ENCODE measurements at places on chromosomes 7 and 10.

GRCh38 chr7:130699686-130700085 is 13.3 kb upstream of the TSGA13 start:
- no peak for DNase-seq

GRCh38 chr10:25508112-25508815 is 333.5 kb downstream of the GPR158 start:
- no peak for DNase-seq

DNA sequence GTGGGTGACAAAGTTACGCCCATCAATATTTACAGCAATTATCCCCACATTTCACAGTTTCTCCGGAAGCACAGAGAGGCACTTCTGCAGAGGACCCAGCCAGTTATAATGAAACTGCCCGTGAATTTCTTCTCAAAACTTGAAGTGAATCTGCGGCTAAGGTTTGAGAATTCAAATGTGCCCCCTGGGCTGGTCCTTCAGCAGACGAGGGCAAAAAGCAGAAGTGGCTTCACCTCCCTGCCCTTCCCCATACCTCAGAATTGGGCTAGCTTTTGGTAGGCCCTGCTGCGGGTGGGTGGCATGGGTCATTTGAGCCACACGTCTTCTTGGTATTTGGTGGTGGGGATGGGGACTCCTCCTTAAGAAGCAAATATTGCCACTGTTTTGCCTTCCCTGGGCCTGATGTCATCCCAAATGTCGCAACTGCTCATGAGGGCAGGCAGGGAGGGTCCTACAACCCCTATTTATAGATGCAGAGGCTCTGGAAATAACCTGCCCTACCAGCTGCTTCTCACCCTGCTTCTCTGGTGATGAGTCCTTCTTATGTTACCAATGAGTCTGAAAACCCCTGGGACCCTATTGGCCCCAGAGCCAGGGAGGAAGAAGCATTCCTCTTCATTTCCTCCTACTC is 16.6 kb upstream of the WDFY4 start:
- peak; percentile 95 for DNase-seq

DNA sequence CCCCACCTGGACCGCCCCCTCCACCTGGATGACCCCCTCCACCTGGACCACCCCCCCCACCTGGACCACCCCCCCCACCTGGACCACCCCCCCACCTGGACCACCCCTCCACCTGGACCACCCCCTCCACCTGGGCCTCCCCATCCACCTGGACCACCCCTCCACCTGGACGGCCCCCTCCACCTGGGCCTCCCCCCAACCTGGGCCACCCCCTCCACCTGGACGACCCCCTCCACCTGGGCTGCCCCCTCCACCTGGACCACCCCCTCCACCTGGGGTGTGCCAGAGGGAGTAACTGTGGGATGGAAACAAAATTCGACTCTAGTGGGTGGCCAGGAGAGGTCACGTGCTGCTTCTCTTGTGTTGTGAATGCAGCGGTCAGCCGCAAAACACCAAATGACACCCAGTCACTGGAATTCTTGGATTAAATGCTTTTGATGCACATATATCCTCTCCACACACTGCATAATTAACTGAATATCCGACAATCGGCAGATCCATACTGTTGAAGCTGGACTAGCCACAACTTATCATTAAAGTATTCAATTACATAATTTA is 316.7 kb downstream of the PTPRN2 start:
- no peak for DNase-seq

DNA sequence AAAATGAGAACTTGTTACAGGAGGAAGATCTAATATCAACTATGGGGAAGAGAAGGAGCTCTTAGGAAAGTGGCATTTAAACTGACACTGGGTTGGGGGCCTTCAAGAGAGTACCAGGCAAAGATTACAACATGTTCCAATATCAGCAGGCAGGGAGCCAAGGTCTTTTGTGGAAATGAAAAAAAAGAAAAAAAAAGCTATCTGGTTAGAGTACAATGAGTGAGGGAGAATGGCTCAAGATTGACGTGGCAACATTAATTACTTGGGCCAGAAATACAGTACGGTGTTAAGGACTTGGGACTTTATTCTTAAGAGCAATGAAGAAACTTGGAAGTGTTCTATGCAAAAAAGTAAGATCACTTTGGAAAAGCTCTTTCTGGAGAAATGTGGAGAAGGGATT is 132.3 kb upstream of the CDK1 start:
- no peak for DNase-seq

- no peak for DNase-seq
These were observed 19.2 kb downstream of the HIF1AN start for GRCh38 chr10:100554902-100555301.

DNA sequence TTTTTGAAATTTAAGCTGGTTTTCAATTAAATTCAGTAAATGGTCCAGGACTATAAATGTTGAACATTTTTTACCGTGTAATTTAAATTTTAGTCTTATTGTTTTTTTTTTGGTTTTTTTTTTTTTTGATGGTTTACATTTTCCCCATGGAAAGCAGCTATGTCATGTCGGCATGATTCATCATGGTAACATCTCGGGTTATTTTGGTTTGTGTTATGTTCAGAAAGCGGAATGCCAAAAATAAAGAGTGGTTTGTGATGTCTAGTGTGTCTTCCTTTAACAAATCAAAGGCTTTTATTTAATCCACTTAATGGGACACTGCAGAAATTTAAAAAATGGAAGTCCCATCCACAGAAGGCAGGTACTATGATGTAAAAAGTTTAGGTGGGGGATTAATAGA is 58.5 kb downstream of the TRUB1 start:
- no peak for DNase-seq

- DNase-seq: no peak
These were observed 77.0 kb downstream of the POU6F2 start for GRCh38 chr7:39054731-39055130.

GRCh38 chr7:101558742-101559325 is 70.3 kb downstream of the MYL10 start:
- DNase-seq: no peak

DNA sequence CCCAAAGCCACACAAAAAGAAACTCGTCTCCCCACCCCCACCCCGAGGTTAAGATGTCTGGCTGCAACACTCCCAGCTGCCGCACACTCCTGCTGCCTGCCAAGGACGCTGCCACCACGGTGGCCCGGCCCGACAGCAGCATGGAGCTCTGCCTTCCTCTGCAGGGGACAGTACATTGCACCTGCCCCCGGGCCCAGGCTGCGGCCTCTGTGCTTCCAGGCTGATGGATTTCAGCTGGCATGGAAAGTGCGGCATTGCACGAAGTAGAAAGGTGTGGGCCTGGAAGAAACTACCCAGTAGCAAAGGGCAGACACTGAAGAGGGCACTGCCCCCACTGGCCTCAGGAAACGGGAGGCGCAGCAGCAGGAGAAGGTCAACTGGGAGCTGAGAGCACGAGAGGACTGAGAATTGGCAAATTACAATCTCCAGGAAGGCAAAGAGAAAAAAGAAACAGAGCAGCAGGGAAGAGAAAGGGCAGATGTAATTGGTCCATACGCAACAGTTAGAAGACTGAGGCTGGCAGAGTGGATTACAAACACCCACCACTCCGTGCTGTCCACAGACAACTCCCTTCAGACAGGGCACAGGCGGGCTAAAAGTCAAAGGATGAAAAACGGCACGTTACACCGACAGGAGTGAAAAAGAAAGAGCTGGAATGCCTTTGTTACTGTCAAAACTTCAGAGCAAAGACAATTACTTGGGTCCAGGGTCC is 117.1 kb upstream of the DIP2C start:
- DNase-seq: no peak

- DNase-seq: no peak
These were observed 21.4 kb downstream of the BCCIP start for GRCh38 chr10:125844751-125845221.

GRCh38 chr10:120365872-120366271 is 91.2 kb upstream of the PLPP4 start:
- no peak for DNase-seq

- no peak for DNase-seq
These were observed 272.9 kb downstream of the WDR37 start for GRCh38 chr10:1328981-1329614.

DNA sequence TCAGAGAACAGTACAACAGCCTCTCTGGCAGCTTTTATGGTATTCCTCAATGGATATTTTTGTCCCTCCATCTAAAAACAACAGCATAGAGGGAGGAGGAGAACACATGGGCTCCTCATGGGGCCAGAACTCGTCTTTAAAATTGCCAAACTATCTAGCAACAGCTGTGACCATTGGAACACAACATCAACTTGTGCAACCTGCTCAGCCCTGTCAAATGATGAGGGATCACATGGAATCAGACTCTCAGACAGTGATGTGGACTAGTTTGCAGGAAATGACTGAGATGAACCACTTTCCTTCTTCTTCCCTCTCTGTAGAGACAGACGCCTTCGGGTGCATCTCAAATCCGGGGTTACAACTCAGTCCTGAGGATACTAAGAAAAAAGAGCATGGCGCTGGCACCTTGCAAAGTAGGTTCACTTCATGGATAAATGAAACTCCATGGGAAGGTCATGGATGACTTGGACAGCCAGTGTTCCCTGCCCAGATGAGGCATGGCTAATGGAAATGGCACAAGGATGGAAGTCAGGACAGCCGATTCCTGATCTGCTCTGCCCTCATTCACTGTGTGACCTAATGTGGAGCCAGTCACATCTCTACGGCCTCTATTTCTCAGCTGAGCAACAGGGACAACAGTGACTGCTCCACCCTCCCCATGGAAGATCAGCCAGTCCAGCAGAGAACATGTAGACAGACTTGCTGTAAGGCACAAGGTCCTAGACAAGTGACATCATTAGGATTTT is 24.6 kb upstream of the DGKI start:
- DNase-seq: no peak

DNA sequence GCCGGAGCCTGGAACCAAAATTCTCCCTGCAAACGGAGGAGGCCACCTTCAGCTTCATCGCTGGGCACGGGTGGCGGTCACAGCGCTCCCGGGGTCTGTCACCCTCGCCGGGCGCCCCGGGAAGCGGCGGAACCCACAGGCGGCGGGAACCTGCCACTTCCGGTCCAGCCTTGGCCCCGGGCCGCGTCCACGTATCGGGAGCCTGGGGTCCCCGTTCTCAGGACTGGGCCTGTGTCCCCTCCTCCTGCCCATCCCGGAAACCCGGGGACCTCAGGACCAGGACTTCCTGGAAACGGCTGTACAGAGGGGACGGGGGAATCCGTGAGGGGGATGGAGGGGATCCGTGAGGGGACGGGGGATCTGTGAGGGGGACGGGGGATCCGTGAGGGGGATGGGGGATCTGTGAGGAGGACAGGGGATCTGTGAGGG is 25.4 kb downstream of the PDGFA start:
- no peak for DNase-seq

- DNase-seq: no peak
These were observed 34.3 kb downstream of the SGPL1 start for GRCh38 chr10:70850097-70850496.

- DNase-seq: no peak
These were observed 46.5 kb downstream of the COL17A1 start for GRCh38 chr10:104038958-104039752.

GRCh38 chr10:34650156-34650555 is 164.9 kb downstream of the PARD3 start:
- no peak for DNase-seq

DNA sequence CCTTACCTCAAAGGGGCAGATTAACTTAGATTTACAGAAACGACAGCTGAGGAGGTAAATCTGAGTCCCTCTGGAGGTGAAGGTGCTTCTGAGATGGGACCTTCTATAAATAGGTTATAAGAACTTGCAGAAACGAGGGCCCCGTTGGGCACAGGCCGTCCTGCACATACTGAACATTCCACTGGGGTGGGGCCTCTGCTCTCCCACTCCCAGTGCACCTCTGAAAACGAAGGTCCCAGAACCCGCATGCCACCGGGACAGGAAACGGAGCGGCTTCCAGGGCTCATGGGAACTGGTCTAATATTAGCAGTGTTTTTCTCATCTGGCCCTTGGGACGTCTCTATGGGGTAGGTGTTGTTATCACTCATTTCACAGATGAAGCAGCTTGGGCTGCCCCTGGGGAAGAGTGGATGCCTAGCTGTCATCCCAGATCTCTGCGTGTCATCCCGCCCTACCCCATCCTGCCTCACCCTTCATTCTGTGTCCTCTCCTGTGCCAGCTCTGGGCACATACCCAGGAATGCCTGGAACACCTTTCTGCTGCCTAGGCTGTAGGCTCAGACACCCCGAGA is 19.6 kb downstream of the C10orf62 start:
- DNase-seq: no peak

DNA sequence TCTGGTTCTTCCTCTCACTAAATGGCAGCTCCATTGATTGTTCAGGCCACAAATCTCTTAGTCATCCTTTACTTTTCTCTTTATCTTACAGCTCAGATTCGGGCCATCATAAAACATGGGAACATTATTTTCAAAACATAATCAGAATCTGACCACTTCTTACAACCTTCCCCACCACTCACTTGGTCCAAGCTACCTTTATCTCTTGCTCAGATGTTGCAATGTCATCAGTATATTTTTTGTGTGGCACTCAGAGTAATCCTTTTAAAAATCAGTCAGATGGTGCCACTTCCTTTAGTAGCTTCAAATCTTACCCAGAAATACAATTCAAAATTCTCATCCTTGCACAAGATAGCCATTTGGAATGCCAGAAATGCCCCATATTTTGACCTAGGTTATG is 34.5 kb upstream of the FAM3C start:
- no peak for DNase-seq

DNA sequence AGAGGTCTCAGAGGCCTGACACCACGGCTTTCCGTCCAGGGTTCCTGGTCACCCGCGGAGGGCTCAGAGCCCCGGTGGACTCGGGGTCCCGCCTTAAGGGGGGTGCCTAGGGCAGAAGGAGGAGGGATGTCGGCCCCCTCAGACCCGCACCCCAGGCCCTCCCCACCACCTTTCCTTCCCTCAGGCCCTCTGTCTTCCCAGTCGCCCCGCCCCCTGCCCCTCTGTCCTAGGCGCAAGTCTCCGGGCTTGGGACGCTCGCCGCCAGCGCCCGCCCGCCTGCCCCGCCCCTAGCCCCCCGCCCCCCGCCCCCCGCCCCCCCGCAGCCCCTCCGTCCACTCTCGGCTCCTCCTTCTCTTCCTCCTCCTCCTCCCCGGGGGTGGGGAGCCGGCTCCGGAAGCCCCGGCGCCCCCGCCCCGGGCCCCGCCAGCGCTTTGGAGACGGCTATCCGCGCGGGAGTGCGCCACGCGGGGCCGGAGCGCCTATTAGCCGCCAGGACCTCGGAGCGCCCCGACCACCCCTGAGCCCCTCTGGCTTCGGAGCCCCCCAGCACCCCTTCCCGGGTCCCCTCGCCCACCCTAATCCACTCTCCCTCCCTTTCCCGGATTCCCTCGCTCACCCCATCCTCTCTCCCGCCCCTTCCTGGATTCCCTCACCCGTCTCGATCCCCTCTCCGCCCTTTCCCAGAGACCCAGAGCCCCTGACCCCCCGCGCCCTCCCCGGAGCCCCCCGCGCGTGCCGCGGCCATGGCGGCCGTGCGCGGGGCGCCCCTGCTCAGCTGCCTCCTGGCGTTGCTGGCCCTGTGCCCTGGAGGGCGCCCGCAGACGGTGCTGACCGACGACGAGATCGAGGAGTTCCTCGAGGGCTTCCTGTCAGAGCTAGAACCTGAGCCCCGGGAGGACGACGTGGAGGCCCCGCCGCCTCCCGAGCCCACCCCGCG is at the start of gene AEBP1:
TSS of gene AEBP1 (plus strand) at position 423 of the 937 bp plus-strand sequence. CDS start at position 744, 321 bp downstream.
- DNase-seq: peak; percentile 39

Data from stimulated activated naive B cell treated with anti-CD40 and anti-IgM and Interleukin-4, amounts not matched to agents 10 μg/mL and 1 μg/mL and 100 μg/mL, for 72 hours (primary cell).